Occipital lobe (tissue), 3 donors: ENCODE measurements at places on chromosomes 11 and 22. TPM values are rescaled to one million over a fixed set of nuclear protein-coding genes. Genes with fewer than 3 reads are reported as not detected.

DNA sequence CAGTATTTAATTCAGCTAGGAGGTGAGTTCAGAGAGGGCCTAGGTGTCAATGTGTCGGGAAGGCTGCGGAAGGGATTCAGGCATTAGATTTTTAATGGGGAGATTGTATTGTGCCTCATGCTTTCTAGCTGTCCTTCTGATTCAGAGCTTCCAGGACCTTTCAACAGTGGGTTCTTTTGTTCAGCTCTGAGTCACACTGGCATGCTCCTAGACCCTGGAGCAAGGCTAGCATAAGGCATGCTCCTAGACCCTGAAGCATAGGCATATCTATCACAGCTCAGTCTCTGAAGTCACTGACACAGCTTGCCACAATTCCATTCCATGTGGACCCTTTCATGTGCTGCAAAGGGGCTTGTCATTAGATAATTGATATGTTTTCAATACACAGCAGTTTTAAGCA, 396.9 kb downstream of the RAB38 start:
- peak; percentile 11 for DNase-seq

- no peak for DNase-seq
Measured at GRCh38 chr11:35031346-35031745, 107.6 kb upstream of the CD44 start.

Gene LYVE1
- total RNA-seq = 9.0 TPM

DNA sequence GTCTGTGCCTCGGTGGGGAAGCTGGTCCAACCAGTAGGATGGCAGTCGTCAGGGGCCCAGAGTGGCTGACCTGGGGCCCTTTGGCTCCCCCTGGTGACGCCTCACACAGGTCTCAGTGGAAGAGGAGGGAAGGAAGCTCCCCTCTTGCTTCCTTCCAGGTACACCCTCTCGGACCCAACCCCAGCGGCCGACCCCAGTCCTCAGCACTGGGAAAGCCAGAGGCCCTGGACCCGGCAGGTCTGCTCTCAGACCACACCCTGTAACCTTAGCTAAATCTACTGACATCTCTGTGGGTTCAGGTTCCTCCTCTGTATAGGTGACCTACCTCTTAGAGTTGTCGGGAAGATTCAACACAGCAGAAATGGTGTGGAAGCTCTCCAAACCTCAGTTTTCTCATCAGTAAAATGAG, 3.4 kb upstream of the SCUBE1 start:
- DNase-seq = no peak

DNA sequence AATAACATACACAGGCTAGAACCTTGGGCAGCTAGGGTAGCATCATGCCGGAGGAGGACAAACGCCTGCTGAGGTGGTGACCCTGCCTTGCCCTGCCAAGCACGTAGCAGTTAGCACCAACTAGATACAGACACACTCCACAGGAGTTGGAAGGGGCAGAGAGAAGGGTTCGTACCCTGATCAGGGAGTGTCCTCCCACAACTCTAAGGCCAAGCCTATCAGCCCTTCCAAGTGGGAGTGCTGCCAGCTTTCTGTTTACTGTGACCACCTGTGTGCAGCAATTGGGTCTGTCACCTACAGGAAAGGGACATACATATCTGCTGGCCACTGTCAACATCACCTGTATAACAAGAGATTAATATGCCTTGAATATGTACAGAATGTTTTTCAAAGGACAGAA, 1.9 kb upstream of the THAP7 start:
- no peak for DNase-seq

GRCh38 chr11:94563176-94563847, 3.9 kb upstream of the PIWIL4 start:
- DNase-seq = no peak

Gene OR5A1
- total RNA-seq = not detected

DNA sequence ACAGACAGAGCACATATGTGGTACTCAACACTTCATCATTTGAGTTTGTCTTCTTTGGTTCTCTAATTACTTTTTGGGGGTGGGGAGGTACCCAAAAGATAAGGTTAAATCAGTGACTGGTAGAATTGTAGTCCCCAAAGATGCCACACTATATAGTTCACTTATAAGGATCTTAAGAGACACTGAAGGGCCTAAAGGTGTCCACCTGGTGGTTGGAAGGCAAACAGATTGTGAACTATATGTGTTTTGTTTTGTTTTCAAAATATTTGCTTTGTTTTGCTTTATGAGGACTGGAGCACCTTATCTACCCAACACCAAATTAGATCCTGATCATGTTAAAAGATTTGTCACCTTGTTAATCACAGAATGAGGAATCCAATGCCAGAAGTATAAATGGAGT, 136.1 kb downstream of the DCDC1 start:
- DNase-seq = no peak

Gene CARS1
- 35.7 TPM for total RNA-seq

DNA sequence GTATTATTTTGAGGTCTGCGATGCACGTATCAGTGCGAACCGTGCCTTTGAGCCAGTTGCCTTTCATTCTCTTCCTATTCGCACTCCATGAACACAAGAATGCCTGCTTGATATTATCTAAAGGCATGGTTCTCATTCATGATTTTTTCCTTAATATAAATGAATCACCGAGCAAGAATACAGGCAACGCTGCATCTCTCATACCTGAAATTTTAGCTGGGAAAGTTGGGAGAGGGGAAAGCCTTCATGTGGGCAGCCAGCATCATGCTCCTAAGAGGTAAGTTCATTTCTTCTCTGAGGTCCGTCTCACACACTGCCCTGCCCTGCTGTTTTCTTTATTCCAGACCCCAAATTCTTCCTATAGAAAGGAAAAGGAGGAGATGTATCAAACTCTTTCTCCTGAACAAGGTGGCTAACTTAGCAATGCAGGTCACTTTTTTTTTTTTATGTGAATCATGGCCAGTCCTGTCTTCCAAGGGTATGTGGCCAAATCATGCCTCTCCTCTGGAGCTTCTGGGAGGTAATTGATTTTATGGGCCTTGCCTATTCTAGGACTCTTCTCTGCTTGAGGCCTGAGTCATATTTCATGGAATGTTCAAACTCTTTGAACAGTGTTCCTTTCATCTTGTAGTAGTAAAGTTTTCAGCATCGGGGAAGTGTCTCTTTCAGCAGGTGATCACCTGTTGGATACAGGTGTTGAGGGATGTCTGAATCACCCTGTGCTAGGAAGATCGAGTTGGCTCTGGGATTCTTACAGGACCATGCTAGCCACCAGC, 3.2 kb downstream of the GLB1L2 start:
- no peak for DNase-seq

- no peak for DNase-seq
Measured at GRCh38 chr11:101741061-101741460, 157.3 kb upstream of the TRPC6 start.

GRCh38 chr11:64826062-64826461, 15.7 kb upstream of the MEN1 start:
- no peak for DNase-seq

Gene RFPL2
- 0.31 TPM for total RNA-seq

DNA sequence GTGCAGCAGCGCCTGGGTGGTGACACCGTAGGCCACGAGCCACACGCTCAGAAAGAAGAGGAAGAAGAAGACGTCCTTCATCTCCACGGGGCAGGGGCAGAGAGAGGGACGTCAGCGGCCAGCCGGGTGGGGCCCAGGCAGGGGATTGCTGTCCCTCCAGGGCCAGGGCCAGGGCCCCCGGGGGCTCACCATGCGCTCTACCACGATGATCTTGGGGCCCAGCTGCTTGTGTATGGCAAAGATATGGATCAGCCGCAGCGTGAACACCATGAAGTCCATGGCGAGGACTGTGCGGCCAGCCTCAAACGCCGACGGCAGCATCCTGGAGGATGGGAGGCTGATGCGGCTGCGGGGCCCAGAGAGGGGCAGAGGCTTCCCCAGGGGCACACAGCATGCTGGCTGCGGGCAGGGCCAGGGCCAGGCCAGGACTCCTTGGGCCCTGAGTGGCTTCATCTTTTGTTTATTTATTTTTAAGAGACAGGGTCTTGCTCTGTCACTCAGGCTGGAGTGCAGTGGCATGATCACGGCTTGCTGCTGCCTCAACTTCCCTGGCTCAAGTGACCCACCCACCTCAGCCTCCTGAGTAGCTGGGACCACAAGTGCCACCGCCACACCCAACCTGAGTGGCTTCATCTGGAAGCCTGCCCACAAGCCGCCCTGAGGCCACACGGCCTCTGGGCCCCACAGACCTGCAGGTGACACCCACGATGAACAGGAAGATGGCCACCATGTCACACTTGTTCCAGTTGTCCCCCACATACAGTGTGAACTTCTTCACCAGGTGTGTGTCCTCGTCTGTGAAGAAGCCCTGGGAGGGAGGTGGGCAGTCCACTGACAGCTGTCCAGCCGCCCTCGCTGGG, 11.1 kb downstream of the TSSC4 start:
- no peak for DNase-seq
